Stimulated activated CD4-positive, alpha-beta T cell treated with anti-CD3 and anti-CD28 coated beads, TNF-alpha, amount 100 ng/mL, for 1 hour (primary cell): ENCODE measurements at places on chromosomes 12 and 14.

- DNase-seq: no peak
Observed at GRCh38 chr14:39315859-39316444, 82.2 kb downstream of the MIA2 start.

DNA sequence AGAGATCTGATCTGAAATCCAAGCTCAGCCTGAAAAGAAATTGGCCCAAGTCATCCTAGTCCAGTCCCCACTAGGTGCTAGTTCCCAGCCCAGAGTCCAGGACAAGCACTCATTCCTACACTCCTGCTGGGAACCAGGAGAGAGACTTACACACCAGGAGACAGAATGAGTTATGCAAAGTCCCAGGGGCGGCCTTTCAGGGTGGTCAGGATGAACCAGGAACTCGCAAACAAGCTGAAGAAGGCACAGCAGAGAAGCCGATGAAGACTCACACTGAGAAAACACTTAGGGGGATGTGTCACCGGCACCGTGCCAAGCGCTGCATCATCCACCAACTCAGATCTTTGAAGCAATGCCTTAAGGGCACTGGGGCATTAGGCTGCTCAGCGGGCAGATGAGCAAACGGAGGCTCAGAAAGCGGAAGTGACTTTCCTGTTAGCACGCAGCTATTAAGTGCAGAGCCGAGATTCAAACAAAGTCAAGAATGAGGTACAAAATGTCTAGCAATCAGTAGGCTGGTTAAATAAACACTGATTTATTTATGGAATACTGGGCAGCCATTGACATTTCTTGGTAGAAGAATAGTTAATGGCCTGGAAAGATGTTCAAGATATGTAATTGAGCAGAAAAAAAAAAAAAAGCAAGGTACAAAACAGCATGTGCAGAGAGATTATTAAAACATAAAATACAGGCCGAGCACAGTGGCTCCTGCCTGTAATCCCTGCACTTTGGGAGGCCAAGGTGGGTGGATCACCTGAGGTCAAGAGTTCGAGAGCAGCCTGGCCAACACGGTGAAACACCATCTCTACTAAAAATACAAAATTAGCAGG is 78.7 kb downstream of the LRRC74A start:
- peak; percentile 43 for DNase-seq

DNA sequence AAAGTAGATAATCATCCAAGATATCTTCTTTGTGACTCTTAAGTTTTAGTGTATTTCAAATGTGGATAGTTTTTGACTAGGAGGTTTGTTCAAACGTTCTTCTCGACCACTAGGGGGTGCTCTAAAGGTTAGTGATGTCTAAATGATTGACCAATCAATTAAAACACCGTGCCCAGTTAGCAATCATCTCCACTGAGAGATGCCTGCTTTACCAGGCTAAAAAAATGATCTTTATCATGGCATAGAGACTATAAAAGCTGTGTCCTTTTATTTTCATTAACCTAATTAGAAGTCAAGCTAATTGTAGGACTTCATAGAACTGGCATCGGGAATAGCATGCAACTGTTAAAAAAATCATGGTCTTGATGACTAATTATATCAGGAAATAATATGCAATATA is 153.9 kb downstream of the PRKCH start:
- DNase-seq: no peak

GRCh38 chr12:16608946-16609539 is 3.1 kb upstream of the LMO3 start:
- no peak for DNase-seq

DNA sequence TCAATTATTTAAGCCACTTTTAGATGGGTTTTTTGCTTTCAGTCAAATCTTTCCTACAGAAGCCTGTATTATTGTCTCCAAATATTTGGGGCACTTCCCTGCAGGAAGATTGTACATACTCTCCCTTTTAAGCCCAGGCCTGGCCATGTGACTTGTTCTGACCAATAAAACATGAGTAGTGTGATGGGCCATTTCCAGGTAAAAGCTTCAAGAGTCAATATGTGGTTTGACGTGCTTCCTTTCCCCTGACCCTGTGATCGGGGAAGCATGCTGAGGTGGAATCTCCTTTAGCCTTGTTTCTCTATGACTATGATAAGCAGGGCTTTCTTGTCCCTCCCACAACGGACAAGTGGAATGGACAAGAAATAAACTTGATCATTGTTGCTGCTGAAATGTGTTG is 14.2 kb upstream of the NIN start:
- DNase-seq: no peak

GRCh38 chr12:56286044-56286830 is 13.9 kb downstream of the CS start:
- no peak for DNase-seq

DNA sequence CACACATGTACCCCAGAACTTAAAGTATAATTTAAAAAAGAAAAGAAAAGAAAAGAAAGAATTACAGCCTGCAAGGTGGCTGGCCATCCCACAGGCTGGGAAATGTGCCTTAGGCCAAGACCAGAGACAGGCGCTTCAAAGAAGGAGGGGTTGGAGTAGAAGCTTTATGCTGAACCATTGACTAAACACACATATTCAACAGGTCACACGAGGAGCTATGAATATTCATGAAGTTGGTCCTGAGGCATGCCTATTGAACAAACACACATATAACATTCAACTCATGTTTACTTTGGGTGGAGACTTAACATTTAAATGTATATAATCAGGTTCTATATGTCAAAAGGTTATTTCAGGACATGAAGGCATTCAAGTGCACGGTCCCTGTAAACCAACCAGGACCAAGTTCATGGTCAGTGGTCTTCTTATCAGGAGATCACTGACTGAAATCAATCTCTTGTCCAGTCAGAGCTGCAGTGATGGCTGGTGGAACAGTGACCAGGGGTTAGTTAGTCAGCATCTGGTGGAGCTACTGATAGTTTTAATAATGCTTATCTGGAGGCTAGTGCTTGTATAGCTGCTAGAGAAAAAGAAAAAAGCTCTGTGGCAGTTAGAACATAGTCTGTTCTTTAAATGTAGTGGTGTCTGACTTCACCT is 35.6 kb upstream of the ITPR2 start:
- no peak for DNase-seq

GRCh38 chr12:41521872-41522379 is 333.8 kb downstream of the PDZRN4 start:
- DNase-seq: no peak

DNA sequence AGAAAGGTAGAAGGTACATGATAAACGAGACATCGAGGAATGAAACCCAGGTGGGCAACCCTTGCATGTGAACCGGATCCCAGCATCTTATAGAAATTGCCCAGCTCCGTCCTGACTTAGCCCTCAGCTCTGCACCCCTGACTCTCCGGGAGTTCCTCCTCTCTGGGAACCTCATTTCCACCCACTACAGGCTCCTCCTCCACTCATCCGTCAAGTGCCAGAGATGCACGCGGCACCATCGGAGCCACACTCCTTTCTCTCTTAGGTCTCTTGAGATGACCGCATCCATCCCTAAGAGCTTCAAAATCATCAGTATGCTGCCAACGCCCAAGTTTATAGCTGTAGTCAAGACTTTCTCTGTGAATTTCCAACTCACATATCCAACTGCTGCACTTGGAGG is 84.7 kb downstream of the TTC7B start:
- DNase-seq: no peak

DNA sequence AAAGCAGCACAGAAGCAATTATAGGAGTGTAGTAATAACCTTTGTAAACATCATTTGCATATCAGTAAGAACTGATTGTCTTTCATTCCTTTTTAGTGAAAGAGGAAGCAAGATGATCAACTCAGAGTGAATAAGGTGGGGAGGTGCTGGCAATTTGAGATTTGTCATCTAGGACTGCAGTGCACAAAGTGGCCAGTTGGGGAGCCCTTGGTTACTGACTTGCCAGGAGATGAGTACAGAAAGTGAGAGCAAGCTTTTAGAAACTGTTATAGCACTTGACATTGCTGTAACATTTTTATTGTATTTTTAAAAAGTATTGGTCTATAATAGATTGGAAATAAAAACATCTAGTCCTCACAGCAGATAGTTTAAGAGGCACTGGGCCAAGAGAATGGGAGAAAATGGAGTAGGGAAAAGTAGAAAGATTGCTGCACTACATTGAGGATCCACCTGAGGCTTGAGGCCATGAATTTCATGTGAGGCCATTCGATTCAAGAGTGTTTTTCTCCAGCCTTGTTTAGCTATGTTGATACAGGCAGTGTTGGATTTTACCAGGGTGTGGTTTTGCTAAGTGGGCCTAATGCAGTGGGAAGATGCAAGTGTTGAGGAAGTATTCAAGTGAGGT is 98.2 kb downstream of the SNAPC1 start:
- DNase-seq: no peak

DNA sequence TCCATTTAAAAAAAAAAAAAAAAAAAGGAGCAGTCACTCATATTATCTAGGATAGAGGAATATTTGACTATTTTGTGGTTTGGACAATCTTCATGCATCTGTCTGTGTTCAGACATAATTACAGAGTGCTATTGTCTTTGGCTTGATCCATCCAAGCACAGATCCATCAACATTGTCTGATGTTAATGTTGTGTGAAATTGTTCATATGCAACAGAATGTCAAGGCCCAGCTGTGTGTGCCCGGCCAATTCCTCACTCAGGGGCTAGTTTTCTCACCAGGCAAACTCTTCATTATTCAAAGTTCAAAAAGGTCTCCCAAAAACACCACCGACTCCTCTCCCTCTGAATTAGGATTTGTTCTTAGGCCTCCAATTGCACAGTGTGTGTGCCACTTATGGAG is 324.9 kb upstream of the TMTC1 start:
- DNase-seq: no peak

DNA sequence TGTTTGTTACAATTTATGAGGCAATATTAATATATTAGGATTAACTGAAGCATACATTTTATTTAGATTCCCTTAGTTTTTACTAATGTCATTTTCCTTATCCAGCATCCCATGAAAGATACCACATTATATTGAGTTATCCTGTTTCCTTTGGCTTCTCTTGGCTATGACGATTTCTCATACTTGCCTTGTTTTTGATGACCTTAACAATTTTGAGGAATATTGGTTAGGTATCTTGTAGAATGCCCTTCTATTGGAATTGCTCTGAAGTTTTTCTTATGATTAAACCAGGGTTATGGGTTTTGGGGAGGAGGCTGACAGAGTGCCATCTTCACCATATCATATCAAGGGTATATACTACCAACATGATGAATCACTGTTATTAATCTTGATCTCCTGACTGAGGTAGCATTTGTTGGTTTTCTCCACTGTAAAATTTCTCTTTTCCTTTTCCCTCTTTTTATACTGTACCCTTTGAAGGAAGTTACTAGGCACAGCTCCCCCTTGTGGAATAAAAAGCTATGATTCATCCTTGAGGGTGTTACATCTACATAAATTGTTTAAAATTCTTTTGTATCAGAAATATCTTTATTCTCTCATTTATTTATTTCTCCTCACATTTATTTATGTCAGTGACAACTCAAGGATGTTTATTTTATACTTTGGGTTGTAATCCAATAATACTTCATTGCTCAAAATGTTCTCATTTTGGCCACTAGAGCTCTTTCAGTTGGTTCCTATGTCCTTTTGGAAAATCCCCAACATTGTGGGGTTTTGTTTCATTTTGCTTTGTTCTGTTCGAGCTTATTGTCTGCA is 239.0 kb downstream of the SLC16A7 start:
- no peak for DNase-seq

GRCh38 chr14:97977651-97978261 is 1180.6 kb downstream of the VRK1 start:
- peak; percentile 55 for DNase-seq

- no peak for DNase-seq
Observed at GRCh38 chr12:124508381-124509079, 58.9 kb downstream of the NCOR2 start.

GRCh38 chr12:106070147-106070546 is 68.6 kb downstream of the NUAK1 start:
- no peak for DNase-seq

DNA sequence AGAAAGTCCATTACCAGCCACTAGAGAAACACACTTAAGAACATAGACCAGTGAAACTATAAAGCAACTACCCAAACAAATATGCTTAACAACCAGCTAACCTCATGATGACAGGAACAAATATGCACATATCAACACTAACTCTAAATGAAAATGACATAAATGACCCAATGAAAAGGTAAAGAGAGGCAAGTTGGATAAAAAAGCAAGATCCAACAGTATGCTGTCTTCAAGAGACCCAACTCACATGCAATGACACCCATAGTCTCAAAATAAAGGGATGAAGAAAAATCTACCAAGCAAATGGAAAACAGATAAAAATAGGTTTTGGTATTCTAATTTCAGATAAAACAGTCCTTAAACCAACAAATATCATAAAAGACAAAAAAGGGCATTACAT is 77.8 kb downstream of the TMTC3 start:
- DNase-seq: no peak

- DNase-seq: no peak
Observed at GRCh38 chr12:125202421-125202820, 137.2 kb downstream of the AACS start.

GRCh38 chr14:21840765-21841164 is 167.1 kb upstream of the OR4E1 start:
- DNase-seq: no peak

GRCh38 chr14:65251213-65251612 is 148.9 kb upstream of the MAX start:
- no peak for DNase-seq

GRCh38 chr12:26642361-26642760 is 190.6 kb downstream of the ITPR2 start:
- DNase-seq: no peak

DNA sequence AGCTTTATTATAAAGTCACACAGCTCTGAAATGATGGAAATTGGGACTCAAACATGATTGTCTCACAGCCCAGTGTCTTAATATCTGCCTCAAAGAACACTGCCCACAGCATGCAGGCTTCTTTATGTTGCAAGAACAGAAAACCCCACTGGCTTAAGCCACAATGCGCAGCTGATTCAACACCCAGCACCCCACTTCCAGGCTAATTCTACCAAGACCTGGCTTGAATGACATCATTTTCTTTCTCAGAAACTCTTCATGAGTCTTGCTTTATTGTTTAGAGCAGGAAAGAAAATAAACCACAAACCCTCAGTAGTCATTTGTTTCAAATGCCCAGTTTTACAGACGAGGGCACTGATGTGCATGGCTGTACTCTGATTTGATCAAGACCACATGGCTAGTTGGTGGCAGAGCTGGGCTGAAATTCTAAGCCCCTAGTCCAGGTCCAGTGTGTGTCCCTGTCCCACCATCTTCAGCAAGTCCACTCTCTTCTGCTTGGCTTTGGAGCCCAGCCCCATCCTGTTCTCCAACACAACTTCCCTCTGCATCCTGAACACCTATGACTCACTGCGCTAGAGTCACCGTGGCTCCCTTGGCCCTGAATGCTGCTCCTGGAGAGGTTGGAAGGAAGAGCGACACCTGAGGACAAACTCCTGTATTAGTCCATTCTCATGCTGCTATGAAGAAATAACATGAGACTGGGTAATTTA is 50.3 kb upstream of the SRSF5 start:
- DNase-seq: no peak
